Spinal cord (tissue), 10 donors: ENCODE measurements at places on chromosomes 3 and 15.

DNA sequence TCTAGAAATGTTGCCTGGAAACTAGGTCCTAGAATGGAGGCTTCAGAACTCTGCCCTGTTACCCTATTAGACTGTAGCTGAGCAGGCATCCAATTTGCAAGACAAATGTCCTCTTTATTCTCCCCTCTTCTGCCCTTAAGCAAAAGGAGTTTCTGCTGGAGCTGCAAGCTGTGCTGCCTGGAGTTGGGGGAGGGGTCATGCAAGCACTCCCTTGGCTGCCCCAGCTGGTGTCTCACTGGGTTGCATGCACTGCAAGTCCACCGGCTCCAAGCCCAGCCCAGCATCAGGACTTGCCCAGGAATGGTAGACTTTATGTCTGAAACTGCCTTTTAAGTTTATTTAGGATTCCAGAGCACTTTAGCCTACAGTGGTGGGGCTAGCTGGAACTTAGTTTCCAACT, 15.7 kb upstream of the RBP2 start:
- no peaks in the 10 kb centered on the region for H3K27me3 ChIP-seq
- no peak overlapping the region for H3K27ac ChIP-seq
- no peak overlapping the region for H3K4me3 ChIP-seq
- DNase-seq, result no peak

- peaks cover 7% of the 10 kb centered on the region for H3K36me3 ChIP-seq
- no peak overlapping the region for H3K4me3 ChIP-seq
- DNase-seq, result no peak
- no peak overlapping the region for H3K27ac ChIP-seq
- H3K4me1 ChIP-seq, result no peaks in the 10 kb centered on the region
Measured at GRCh38 chr3:57681691-57682090, 11.2 kb downstream of the DENND6A start.

DNA sequence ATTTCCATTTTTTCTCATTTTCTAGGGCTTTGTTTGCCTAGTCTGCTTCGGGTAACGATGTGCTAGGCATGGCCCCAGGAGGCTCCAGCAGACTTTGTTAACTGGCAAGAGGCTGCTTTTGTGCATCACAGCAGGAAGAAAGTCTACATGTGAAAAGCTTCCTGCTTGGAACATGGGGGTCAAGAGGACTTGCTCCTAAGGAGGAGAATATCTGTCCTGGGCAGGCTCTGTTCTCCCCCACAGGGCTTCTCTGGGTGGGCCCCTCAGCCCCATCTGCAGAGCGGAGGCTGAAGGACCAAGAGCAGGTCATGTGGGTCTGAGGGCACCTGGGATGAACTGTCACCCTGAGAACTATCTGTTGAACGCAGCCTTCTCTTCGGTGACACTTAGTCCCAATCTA, 94.7 kb downstream of the CCNL1 start:
- no peak overlapping the region for H3K27ac ChIP-seq
- no peak overlapping the region for H3K4me3 ChIP-seq
- peaks cover 19% of the 10 kb centered on the region for H3K4me1 ChIP-seq
- H3K36me3 ChIP-seq, result no peaks in the 10 kb centered on the region
- DNase-seq, result no peak

DNA sequence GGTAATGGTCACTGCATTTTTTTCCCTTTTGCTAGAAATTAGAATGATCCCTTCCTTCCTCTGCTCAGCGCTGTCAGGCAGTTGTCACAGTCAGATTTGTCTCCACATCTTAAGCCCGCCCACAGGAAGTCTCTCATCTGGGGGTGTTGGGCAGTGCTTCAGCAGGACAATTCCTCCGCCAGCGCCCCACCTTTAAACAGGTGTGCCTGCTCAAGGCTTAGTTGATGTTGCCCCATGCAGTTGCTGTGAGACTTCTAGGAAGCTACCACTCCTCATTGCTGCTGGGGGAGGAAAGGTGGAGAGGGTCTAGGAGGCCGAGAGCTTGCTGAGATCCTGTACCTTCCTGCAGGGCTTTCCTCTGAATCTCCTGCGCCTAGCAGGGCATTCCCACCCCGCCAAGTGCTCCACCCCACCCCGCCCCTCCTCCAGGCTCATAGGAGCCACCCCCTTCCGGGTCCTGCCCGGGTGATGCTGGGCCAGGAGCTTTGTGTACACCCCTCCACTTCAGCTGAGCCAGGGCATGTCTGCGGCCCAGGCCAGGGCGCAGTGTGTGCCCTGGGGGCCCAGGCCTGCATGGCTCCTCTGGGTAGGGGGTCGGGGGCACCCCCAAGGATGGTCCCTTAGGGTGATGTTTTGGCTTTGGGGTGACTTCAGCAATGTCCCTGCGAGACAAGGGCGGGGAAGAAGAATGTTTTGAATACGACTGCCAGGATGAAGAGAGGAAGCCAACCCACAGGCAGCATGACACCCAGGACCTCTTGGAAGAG, 68.7 kb downstream of the TRAK1 start:
- peaks cover 2% of the 10 kb centered on the region for H3K36me3 ChIP-seq
- no peaks in the 10 kb centered on the region for H3K27me3 ChIP-seq
- no peak overlapping the region for H3K4me3 ChIP-seq
- H3K27ac ChIP-seq, result no peak overlapping the region
- DNase-seq, result no peak
- peaks cover 17% of the 10 kb centered on the region for H3K4me1 ChIP-seq

- no peak for DNase-seq
- H3K36me3 ChIP-seq, result peaks cover 25% of the 10 kb centered on the region
- no peak overlapping the region for H3K4me3 ChIP-seq
- no peak overlapping the region for H3K27ac ChIP-seq
- no peaks in the 10 kb centered on the region for H3K4me1 ChIP-seq
- no peaks in the 10 kb centered on the region for H3K27me3 ChIP-seq
Measured at GRCh38 chr3:33141006-33141405, 27.2 kb downstream of the CRTAP start.

- no peak for DNase-seq
- H3K4me3 ChIP-seq, result no peak overlapping the region
- no peaks in the 10 kb centered on the region for H3K27me3 ChIP-seq
- peaks cover 4% of the 10 kb centered on the region for H3K4me1 ChIP-seq
- H3K36me3 ChIP-seq, result no peaks in the 10 kb centered on the region
Measured at GRCh38 chr3:31917303-31918005, 63.6 kb downstream of the OSBPL10 start.

DNA sequence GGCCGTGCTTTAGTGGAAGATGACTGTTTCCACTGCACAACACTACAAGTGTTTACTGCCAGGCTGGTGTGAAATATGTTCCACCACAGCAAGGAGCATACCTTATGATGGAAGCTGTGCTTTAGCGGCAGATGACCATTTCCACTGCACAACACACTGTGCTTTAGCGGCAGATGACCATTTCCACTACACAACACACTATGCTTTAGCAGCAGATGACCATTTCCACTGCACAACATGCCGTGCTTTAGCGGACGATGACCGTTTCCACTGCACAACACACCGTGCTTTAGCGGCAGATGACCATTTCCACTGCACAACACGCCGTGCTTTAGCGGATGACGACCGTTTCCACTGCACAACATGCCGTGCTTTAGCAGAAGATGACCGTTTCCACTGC, 2.8 kb downstream of the ZNF717 start:
- H3K27me3 ChIP-seq, result no peaks in the 10 kb centered on the region
- no peak overlapping the region for H3K27ac ChIP-seq
- H3K4me3 ChIP-seq, result no peak overlapping the region
- H3K4me1 ChIP-seq, result no peaks in the 10 kb centered on the region

GRCh38 chr15:38844736-38845135, 280.1 kb upstream of the RASGRP1 start:
- H3K36me3 ChIP-seq, result no peaks in the 10 kb centered on the region
- no peak overlapping the region for H3K27ac ChIP-seq
- H3K4me1 ChIP-seq, result peaks cover 2% of the 10 kb centered on the region
- no peak for DNase-seq

- H3K4me3 ChIP-seq, result no peak overlapping the region
- DNase-seq, result no peak
- H3K27ac ChIP-seq, result peak overlapping the region; percentile 35
Measured at GRCh38 chr15:101189409-101190091, 62.3 kb downstream of the CHSY1 start.

DNA sequence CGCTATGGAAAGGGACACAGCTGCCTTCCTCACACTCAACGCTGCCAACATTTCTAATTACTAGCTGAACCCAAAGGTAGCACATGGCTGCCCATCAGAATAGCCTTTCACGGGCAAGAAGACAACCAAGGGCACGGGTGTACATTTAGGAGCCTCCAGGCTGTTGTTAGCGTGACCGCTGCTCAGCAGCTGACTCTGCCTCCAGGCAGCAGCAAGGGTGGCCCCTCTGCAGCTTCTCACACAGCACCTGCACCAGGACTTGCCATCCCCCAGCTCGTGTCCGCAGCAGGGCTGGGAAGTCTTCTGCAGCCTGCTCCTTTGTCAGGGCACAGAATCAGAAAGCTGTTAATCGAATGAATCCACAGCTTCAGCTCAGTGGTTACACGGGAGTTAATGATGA, 146.8 kb downstream of the ADAMTS17 start:
- H3K4me3 ChIP-seq, result no peak overlapping the region
- H3K27me3 ChIP-seq, result no peaks in the 10 kb centered on the region
- no peak overlapping the region for H3K27ac ChIP-seq

GRCh38 chr3:2477620-2478019, 379.0 kb downstream of the CNTN4 start:
- no peaks in the 10 kb centered on the region for H3K36me3 ChIP-seq
- H3K27me3 ChIP-seq, result no peaks in the 10 kb centered on the region
- H3K27ac ChIP-seq, result no peak overlapping the region
- H3K4me1 ChIP-seq, result no peaks in the 10 kb centered on the region
- DNase-seq, result no peak

DNA sequence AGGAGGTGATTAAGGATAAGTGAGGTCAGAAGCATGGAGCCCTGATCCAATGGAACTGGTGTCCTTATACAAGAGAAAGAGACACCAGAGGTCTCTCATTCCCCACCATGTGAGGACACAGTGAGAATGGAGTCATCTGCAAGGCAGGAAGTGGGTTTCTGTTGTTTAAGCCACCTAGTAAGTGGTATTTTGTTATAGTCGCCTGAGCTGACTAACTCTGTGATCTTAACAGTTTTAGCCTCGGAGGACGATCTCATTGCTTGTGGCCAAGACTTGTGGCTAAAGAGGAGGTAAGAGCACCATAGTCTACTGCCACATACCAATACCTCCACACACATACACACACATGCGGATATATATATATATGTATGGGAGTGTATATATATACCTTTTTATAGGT, 73.8 kb downstream of the MCTP2 start:
- no peaks in the 10 kb centered on the region for H3K36me3 ChIP-seq
- H3K27ac ChIP-seq, result no peak overlapping the region
- H3K4me3 ChIP-seq, result no peak overlapping the region
- H3K27me3 ChIP-seq, result no peaks in the 10 kb centered on the region
